ENCODE measurements at places on chromosomes 5 and 9.

- peak; percentile 2 for DNase-seq
Observed at GRCh38 chr5:104241046-104241445, 678.5 kb upstream of the NUDT12 start.

DNA sequence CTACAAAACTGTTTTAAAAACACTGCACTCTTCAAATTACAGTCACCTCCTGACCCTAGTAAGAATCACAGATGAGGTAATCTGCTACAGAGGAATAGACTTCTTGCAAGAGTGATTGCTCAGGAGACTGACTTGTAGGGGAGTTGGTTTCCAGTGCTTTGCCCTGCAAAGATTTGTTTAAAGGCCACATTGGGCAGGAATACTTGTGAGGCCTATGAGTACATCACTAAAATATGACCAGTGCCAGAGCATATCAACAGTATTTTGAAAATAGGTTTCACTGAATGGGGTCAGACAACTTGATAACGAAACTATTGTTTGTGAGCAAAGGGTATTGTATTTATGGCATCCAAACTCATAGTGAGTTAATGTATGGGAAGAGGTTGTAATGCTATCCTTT, 21.5 kb upstream of the CTNND2 start:
- DNase-seq: no peak

GRCh38 chr5:139389701-139390638, at the start of gene MZB1:
TSS of gene MZB1 (minus strand) at chr5:139389913. CDS start at chr5:139389856, 57 bp downstream.
- no peak for DNase-seq

DNA sequence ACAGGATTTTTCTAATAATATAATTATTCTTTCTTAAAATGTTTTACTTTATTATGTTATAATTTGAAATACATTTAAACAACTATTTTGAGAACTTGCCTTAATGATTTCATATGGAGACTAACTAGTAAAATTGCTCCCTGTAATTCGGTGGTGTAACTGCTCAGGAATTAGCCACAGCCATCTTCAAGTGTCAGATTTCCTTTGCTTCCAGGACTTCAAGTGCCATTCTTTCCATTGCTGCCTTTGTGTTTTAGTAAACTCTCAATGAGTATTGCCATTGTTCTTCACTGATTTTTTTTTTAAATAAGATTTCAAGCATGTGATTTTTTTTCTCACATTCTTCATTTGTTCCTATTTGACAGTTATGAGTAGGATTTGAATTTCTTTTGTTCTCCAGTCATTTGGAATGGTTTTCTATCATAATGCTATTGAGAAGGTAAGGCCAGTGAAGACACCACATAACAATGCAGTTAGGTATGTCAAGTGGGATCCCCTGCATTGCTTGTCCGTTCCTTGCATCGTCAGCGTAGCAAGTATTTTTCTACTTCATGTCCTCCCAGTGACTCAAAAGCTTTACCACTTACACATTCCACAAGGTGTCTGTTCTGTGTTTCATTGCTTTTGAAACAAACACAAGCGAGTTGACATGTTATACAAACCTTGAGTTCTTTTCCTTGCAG, 83.7 kb downstream of the LNPEP start:
- DNase-seq: no peak

Measured in fibroblast of the conjunctiva (primary cell).